NCI-H748 treated with DMSO at 0.1 percent for 48 hours (cell line): ENCODE measurements at places on chromosomes 12 and 14.

GRCh38 chr14:55136885-55137786 lies 8.1 kb downstream of the LGALS3 start:
- DNase-seq = no peak

DNA sequence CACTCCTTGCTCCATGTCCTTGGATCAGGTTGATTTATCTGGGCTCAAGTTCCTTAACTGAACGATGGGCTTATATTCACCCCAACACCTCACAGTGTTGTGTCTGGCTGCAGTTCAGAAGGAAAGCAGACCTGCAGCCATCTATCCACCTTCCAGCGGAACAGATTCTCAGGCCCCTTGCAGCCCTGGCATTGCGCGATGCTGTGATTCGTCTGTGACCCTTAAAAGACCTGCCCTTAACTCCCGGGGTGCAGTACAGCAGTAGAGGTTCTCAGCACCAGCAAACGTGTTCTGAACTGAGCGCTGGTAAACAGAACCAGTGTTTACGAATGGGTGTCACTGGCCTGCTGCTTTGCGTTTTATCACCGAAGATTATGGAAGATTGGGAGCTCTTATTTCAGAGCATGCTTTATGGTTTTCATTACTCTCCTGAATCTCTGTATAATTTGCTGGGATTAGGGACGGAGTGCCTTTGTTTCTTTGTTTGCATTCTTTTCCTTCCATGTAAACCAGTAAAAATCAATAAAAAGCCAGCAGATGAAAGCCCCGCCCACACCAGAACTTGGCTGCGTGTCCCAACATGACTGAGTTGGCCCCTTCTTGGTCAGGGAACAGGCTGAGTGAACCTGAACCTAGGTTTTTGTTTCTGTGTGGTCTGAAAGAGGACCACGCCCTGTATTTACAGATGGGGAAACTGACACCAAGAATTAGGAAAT lies 286.7 kb upstream of the CRY1 start:
- peak; percentile 94 for DNase-seq

DNA sequence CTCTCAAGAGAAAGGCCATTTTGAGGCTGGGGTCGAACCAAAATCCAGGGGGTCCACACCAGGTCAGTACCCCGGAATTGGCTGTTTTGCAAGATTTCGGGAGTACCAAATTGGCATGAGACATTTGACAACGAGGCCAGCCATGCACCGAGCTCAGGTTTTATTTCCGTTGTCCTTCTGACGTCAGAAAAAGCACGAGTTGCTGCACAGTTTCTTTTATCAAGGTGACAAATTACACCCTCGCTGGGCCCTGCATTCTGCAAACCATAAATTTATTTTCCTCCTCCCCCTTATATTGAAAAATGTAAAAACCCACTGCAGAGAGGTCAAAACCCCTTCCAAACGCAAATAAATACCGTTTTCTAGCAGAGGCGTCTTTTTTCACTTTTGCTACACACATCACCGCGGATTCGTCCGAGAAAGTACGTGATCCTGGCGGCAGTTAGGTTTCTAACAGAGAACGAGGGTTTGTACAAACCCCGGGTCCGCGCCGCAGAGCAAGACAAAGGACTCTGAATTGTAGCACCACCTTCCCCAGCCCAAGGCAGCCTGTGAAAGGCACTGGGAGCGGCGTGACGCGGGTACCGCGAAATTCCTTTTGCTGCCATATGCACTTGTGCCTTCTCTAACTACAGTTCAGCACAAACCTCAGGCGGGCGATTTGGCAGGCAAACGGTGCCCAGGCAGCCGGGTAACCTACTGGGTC lies 1.8 kb downstream of the SLC38A1 start:
- peak; percentile 40 for DNase-seq

GRCh38 chr14:67675219-67675582 lies 769 bp upstream of the VTI1B start:
- no peak for DNase-seq

- DNase-seq = no peak
Observed at GRCh38 chr14:68628605-68629310, 164.1 kb downstream of the ZFP36L1 start.

DNA sequence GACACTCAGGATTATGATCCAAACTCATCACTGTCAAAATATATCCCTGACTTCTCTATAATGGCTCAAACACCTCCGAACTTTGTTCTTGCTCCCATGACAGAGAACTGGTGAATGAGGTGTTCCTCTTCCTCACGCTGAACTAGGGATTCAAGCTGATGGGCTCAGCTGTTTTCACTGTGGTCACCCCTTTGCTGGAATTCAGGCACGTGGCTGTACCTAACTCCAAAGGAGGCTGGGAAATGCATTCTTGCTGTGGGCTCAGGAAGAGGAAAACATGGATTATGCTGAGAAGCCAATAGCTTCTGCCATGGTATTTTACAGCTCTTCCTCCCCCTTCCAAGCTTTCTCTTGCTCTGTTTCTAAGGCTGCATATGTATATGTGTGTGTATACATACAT lies 43.9 kb downstream of the STXBP6 start:
- no peak for DNase-seq
